ENCODE measurements at places on chromosomes 13 and 19. TPM values are rescaled to one million over a fixed set of nuclear protein-coding genes. Genes with fewer than 3 reads are reported as not detected.

The KIR2DL4 gene
- not detected for total RNA-seq

The TNNI3 gene
- total RNA-seq = not detected

The PALM gene
- 27.5 TPM for total RNA-seq

The MBD3L3 gene
- not detected for total RNA-seq

The PEG3 gene
- 11.6 TPM for total RNA-seq

The ACP7 gene
- total RNA-seq = not detected

The MRPL4 gene
- 22.7 TPM for total RNA-seq

The FOSB gene
- 3.1 TPM for total RNA-seq

The S1PR4 gene
- total RNA-seq = 2.4 TPM

All from aorta (tissue), 5 donors.